Mesendoderm (in vitro differentiated cells): ENCODE measurements at places on chromosomes 4 and X.

DNA sequence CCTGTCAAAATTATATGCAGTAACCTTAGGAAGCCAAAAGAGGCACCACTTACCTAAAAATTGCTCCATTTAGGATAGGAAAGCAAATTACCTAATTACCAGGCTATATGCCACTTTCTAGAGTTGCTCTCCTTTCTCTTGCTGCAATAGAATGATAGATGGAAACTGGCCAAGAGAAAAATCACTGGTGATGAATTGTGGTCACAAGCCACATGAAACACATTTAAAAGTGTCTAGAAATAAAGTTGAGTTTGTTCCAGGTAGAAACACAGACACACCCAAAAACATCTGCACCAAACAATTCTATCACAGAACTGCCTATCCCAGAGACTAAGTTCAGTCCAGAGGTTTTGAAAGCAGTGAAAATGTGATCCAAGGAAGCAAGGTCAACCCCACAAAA lies 337.7 kb downstream of the PCDH19 start:
- DNase-seq: no peak

DNA sequence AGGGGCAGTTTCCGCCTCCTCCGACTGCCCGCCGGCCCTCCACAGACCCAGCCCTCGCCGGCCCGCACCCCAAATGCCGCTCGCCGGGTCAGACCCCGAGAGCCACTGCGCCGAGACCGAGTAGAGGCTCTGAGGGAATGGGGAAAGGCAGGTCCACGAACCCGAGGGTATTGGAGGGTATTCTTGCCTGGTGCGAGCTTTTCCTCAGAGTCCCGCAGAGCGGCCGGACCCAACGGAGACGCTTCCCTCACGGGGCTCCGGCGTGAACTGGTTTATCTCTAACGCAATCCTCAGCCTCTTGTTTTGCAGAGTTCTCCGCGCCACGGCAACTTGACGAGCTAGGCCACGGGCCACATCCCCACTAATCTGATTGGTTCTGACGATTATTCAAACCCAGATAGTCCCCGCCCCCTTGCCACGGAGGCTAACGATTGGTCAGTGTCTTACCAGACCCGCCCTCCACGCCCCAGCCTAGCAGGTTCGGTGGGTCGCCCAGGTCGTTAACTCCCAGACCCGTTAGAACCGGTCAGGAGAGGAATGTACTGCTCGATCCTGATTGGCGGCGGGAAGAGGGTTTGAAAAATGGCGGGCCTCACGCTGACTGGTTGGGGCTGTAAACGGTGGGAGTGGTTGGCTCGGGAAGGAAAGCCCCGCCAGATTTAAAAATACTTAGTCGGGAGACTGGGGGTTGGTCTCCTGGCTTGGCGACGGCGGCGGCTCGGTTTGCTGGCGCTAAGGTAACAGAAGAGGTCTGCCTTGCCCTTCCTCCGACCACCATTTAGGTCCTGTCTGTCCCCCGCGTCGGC lies at the start of gene HMGB2:
HMGB2 (minus strand) TSS at position 274 of the 806 bp plus-strand sequence. CDS start 709 bp downstream, outside the sequence.
- peak; percentile 100 for DNase-seq

GRCh38 chr4:165016971-165017370 lies 14.8 kb upstream of the TRIM60 start:
- peak; percentile 71 for DNase-seq

GRCh38 chr4:107147873-107148272 lies 111.8 kb upstream of the DKK2 start:
- no peak for DNase-seq

- DNase-seq: no peak
These were observed 92.5 kb upstream of the SLC34A2 start for GRCh38 chr4:25563071-25563564.

- DNase-seq: no peak
These were observed 13.5 kb upstream of the MAGEA8 start for GRCh38 chrX:149867488-149867887.

DNA sequence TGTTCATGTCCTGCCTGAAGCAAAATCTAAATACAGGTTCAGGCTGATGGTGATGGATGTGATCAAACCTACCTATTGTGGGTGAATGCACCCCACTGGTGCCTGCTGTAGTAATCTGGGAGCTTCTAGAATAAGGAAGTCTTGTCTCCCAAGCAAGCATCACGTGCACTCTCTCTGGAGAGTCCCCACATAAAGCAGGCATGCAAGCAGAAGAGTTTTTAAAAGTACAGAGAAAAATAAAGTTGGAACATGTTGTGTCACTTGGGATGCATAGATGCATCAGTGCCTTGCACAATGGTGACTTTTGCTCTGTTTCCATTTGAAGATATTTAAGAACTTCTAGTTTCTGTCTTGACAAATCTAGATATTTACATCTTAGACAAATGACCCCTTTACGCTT lies 54.9 kb downstream of the MAD2L1 start:
- DNase-seq: no peak

DNA sequence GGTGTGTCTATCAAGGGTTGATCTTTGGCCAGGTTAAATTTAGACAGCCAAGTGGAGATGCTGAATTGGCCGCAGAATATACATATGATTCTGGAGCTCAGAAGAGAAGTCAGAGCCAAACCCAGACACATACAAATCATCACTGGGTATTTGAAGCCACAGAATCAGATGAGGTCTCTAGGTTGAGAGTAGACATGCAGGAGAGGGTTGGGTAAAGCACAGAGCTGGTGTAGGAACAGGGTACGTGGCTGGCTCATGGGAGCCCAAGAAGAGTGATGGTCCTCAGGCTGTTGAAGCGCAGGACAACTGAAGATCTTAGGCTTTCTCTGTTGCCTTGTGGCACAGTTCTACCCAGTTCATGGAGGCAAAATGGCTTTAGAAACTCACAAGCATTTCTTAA lies 37.7 kb downstream of the ADAMTS3 start:
- no peak for DNase-seq

- peak; percentile 27 for DNase-seq
These were observed 163.2 kb downstream of the RELL1 start for GRCh38 chr4:37522996-37523395.

- no peak for DNase-seq
These were observed 15.5 kb downstream of the SPRY1 start for GRCh38 chr4:123412091-123412505.

GRCh38 chr4:181959121-181959520 lies 284.1 kb upstream of the TENM3 start:
- peak; percentile 59 for DNase-seq

- DNase-seq: no peak
These were observed 348.5 kb upstream of the INTU start for GRCh38 chr4:127284236-127284635.

DNA sequence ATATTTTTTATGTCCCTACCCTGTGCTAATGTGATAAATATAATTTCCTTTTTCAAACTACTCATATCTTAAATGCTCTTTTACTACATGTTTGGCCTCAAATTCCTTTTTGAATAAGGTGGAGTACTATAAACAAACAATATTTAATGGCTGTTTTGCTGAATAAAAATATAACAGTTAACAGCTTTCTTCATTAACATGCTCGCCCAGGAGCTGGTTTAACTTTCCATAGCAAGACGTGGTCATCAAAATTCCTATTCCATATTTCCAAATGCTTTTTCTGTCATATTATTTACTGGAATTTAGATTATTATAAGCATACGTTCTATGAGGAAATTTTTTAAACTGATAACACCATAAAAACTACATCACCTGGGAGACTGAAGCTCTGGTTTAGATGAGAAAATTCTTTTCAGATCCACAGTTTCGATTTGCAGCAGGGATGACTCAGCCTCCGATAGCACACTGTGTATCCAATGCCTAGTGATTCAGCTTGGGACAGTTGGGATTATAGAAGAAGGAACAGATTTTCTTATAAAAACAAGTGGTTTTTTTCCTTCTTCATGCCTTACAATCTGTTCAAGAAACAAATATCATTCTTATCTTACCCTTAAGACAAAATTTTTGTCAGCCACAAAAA lies 129.1 kb downstream of the FBXO8 start:
- no peak for DNase-seq

GRCh38 chr4:22129454-22130029 lies 181.0 kb upstream of the KCNIP4 start:
- DNase-seq: peak; percentile 81

DNA sequence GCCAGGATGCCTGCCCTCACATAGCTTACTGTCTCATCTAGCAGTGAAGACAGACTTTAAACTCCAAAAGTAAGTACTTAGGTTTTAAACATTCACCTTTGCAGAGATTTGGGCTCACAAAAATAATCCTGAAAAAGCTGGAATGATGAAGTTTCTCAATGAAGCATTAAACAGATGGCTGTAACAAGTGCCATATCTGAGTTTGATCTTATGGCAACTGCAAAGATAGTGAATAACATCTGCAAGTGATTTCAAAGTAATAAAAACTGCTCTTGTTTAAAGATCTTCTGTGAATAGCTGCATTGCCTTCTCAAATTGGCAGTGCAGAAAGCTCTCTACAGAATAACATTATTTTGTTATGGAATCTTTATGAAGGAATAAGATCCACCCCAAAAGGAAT lies 271.2 kb upstream of the SMIM31 start:
- no peak for DNase-seq

DNA sequence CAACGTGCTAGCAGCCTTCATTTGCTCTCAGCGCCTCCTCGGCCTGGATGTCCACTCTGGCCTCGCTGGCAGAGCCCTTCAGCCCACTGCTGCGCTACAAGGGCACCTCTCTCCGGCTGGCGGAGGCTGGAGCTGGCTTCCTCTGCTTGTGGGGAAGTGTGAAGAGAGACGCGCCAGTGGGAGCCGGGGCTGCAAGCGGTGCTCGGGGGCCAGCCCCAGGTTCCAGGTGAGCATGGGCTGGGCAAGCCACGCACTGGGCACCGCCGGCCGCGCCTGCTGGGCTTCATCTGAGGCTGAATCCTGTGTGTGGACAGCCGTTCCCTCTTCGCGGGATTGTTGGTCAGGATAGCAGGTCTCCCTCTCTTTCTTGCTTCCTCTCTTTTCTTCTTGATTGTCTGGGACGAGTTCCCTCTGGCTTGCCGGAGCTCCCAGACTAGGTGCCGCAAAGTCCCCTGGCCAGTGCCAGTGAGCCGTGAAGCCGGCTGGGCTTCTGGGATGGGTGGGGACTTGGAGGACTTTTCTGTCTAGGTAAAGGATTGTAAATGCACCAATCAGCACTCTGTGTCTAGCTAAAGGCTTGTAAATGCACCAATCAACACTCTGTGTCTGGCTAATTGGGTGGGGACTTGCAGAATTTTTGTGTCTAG lies 165.0 kb downstream of the HEPH start:
- DNase-seq: no peak

- no peak for DNase-seq
These were observed 221.3 kb upstream of the BMP3 start for GRCh38 chr4:80809039-80809729.

DNA sequence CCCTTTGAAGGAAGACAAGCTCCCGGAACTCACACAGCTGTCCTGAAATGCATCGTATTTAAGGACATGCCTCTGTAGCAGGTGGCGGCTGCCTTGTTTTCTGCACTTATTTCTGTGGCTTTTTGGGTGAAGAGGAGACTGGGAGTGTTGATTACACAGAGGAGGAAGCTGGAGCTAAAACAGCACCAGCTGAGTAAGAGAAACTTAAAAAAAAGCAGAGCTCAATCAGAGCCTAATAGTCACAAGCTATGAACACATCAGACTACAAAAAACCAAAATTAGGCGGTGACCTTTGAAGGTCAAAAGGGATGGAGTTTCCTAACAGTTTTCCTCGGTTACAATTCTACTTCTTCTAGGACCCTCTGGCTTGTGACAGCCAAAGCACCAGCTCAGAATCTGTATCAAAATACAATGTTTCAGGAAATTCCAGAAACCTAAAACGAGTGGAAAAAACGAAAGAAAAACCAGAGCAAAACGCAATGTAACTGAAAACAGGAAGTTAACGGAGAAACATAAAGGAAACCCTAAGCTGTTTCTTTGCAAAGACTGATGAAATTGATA lies 13.5 kb downstream of the PRKX start:
- no peak for DNase-seq

GRCh38 chrX:78378476-78379115 lies 51.2 kb upstream of the CYSLTR1 start:
- DNase-seq: no peak

GRCh38 chr4:189073739-189074138 lies 866.9 kb upstream of the FRG1 start:
- DNase-seq: peak; percentile 61

DNA sequence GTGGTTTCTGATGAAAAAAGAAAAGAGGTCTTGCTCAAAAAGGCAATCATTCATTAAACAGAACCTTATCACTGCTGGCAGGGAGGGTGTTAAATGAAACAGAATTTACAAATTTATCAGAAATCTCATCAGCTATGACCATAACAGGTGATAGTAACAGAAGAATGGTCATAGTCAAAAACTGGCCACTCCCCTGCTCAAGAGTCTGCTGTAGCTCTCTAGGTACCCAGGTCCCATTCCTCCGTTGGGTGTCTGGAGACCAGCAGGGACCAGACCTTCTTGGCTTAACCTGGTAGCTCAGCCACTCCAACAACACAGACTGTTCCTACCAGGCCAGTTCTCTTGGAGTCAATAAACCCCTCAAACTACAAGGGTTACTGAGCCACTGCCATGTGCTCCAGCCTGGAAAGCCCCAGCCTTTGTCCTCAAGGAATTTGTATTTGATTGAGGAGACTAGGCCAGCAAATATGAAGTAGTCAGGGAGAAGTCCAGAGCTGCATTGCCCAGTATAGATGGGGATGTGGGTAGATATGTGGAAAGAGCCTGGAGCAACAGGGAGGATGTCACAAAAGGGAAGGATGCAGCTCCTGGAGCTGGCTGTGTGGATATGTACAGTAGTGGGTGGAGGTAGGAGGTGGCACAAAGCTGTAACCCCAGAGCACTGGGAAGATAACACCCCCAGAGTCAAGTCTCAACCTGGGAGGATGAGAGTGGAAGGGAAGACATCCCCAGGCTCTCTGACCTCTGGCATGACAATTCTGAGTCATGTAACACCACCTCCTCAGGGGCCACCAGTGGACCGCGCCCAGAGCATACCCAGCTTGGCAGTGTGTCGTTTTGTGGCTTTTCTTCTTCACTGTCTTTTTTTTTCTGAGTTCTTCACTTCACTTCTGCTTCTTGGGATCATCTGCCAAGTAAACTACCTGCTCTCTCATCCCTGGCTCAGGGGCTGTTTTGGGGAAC lies 21.9 kb downstream of the RASL11B start:
- no peak for DNase-seq

DNA sequence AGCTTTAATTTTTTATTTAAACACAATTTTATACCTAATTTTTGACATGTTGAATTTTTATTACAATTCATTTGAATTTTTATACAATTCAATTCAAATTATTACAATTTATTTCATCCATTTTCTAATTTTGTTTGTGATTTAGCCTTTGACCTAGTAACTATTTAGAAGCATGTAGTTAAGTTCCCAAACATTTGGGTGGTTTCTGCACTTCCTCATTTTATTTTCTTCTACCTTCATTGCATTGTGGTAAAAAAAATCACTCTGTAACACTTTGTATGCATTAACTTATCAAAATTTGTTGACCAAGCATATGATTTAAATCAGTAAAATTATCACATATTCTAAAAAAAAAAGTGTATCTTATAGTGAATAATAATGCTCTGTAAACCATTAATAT lies 928.9 kb downstream of the ARAP2 start:
- no peak for DNase-seq
